WTC11 (cell line): ENCODE measurements at places on chromosomes 6 and 20. TPM values are rescaled to one million over a fixed set of nuclear protein-coding genes. Genes with fewer than 3 reads are reported as not detected.

The SIRPB2 gene
- total RNA-seq: not detected in 3 replicates

The KCNG1 gene
- 31.2 to 34.6 TPM (median 31.6 TPM) in 3 replicates for total RNA-seq

The SRF gene
- 43.9 to 46.2 TPM (median 45.3 TPM) in 3 replicates for total RNA-seq

The UBD gene
- total RNA-seq: 0.15 TPM in 1 of 3 replicates, not detected in the others

The REM1 gene
- total RNA-seq: not detected in 3 replicates

The SOBP gene
- total RNA-seq: 6.6 to 10.1 TPM (median 7.6 TPM) in 3 replicates

The SFTA2 gene
- 0.66 to 0.80 TPM in 2 of 3 replicates, not detected in the other for total RNA-seq

The EPPIN gene
- total RNA-seq: 0.16 to 0.26 TPM (median 0.23 TPM) in 3 replicates

The C6orf120 gene
- 34.5 to 37.8 TPM (median 37.0 TPM) in 3 replicates for total RNA-seq

DNA sequence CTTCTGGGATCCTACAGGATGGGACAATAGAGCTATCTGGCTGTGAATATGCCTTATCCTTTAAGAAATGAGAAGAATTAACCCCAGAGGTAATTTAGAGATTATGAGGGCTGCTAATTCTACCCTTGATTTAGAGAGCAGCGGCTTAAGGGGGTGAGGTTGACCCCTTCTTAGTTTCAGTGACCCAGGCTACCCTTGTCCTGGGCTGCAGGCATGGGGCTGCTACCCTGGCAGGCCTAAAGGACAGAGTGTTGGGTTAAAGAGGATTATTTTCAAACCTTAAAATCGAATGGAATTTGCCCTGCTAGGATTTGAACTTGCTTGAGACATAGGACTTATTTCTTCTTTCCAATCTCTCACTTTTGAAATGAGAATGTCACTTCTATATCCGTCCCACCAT is 1343.4 kb downstream of the HACE1 start:
- H3K4me1 ChIP-seq: no peaks in the 10 kb centered on the region
- H3K27me3 ChIP-seq: no peaks in the 10 kb centered on the region
- H3K27ac ChIP-seq: no peak overlapping the region
- H3K36me3 ChIP-seq: no peaks in the 10 kb centered on the region
- no peak overlapping the region for H3K4me3 ChIP-seq

GRCh38 chr6:41228616-41229015 is 467 bp downstream of the TREML4 start:
- no peaks in the 10 kb centered on the region for H3K36me3 ChIP-seq
- DNase-seq: peak; percentile 46
- no peak overlapping the region for H3K27ac ChIP-seq
- H3K27me3 ChIP-seq: peaks cover 15% of the 10 kb centered on the region
- no peak overlapping the region for H3K4me3 ChIP-seq

DNA sequence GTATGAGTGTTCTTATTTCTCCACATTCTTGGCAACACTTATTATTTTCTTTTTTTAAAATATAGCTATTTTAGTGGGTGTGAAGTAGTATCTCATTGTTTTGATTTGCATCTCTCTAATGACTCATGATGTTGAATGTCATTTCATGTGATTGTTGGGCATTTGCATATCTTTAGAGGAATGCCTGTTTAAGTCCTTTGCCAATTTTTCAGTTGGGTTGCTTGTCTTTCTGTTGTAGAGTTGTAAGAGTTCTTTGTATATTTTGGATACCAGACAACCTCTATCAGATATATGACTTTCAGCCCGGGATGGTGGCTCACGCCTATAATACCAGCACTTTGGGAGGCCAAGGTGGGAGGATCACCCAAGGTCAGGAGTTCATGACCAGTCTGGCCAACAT is 5.1 kb upstream of the POPDC3 start:
- H3K4me1 ChIP-seq: peaks cover 34% of the 10 kb centered on the region
- no peaks in the 10 kb centered on the region for H3K36me3 ChIP-seq
- no peak overlapping the region for H3K4me3 ChIP-seq
- no peak for DNase-seq
- H3K27ac ChIP-seq: no peak overlapping the region
- H3K27me3 ChIP-seq: peaks cover 11% of the 10 kb centered on the region

- H3K36me3 ChIP-seq: no peaks in the 10 kb centered on the region
- H3K27ac ChIP-seq: no peak overlapping the region
- H3K4me1 ChIP-seq: peaks cover 10% of the 10 kb centered on the region
- no peak for DNase-seq
- no peaks in the 10 kb centered on the region; the same call in 1 of the 2 replicates for H3K27me3 ChIP-seq
- H3K4me3 ChIP-seq: no peak overlapping the region
Observed at GRCh38 chr6:45571159-45571558, 193.4 kb upstream of the SUPT3H start.

GRCh38 chr6:30399390-30400058 is 54.6 kb downstream of the RPP21 start:
- H3K36me3 ChIP-seq: no peaks in the 10 kb centered on the region
- DNase-seq: no peak
- H3K4me3 ChIP-seq: no peak overlapping the region

GRCh38 chr6:108559884-108560462 is 744 bp upstream of the FOXO3 start:
- H3K4me3 ChIP-seq: peak overlapping the region; percentile 78
- H3K27me3 ChIP-seq: peaks cover 50% of the 10 kb centered on the region
- H3K36me3 ChIP-seq: no peaks in the 10 kb centered on the region
- peak overlapping the region; percentile 49; the same call in 1 of the 2 replicates for H3K27ac ChIP-seq
- H3K4me1 ChIP-seq: peaks cover 31% of the 10 kb centered on the region

DNA sequence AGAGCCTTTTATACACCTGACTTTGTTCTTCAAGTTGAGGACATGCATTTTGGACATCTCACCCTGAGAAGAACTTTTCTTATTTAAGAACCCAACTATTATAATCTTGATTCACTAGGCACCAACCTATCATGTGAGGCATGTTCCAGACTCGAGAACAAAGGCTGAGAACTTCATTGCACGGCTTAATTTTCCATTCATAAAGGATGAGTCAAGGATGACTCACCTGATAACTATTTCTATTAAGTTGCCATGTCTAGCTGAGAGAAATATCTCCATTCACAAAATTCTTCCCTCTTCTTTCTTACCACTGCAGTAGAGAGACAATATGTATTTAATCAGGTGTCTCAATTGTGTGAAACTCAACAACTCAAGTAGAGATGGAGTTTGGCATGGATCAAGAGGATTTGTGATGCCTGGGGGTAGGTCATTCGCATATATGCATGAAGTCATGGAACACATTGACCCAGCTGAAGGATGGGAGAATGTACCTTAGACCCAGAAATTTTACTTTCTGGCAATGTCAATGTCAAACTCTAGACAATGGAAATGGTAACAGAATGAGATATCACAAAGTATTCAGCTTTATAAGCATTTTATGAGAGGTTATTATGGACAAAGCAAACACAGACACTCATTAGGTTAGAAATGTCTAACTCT is 208.7 kb upstream of the PRND start:
- peaks cover 31% of the 10 kb centered on the region for H3K4me1 ChIP-seq
- DNase-seq: no peak
- no peak overlapping the region for H3K27ac ChIP-seq
- H3K27me3 ChIP-seq: peaks cover 24% of the 10 kb centered on the region
- no peak overlapping the region for H3K4me3 ChIP-seq
- H3K36me3 ChIP-seq: peaks cover 19% of the 10 kb centered on the region

DNA sequence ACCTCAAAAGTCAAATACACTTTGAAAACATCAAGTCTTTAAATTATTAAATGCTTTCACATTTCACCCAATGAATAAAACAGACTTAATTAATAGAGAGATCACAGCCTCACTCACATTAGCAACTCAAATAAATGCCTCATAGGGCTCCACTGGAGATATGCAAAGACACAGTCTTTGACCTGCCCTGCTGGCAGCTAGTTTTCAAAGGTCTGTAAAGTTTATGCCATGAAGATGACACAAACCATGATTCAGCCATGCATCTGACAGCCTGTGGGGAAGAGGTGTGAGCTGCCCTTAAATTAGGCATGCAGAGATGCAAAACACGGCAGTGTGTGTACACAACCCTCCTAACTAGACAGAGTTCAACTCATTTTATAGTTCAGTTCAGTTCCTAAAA is 83.6 kb downstream of the PAK5 start:
- H3K4me3 ChIP-seq: no peak overlapping the region
- no peaks in the 10 kb centered on the region for H3K36me3 ChIP-seq
- H3K27me3 ChIP-seq: no peaks in the 10 kb centered on the region
- H3K27ac ChIP-seq: no peak overlapping the region
- peaks cover 28% of the 10 kb centered on the region for H3K4me1 ChIP-seq

GRCh38 chr20:52193133-52193532 is 1.6 kb upstream of the ZFP64 start:
- H3K27me3 ChIP-seq: no peaks in the 10 kb centered on the region
- H3K27ac ChIP-seq: no peak overlapping the region
- H3K36me3 ChIP-seq: no peaks in the 10 kb centered on the region
- H3K4me3 ChIP-seq: peak overlapping the region; percentile 80

DNA sequence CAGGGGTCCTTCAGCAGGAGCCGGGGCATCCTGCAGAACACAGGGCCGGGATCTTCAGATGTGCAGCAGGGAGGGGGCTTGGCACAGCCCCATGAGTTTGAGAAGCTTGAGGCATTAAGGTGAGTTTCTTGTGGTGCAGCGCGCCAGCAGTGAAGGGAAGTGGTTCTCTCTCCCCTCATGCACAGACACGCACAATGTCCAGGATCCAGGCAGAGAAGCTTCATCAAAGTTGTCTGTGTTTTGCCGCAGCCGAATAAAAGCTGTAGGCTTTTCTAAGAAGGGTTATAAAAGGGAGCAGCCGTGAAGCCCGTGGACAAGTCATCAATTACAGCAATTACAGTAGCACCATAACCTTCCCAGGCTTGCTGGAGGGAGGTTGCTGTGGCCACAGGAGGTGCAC is 491.0 kb upstream of the CDH4 start:
- no peak for DNase-seq
- H3K4me1 ChIP-seq: no peaks in the 10 kb centered on the region
- no peak overlapping the region for H3K27ac ChIP-seq
- H3K36me3 ChIP-seq: peaks cover 19% of the 10 kb centered on the region

DNA sequence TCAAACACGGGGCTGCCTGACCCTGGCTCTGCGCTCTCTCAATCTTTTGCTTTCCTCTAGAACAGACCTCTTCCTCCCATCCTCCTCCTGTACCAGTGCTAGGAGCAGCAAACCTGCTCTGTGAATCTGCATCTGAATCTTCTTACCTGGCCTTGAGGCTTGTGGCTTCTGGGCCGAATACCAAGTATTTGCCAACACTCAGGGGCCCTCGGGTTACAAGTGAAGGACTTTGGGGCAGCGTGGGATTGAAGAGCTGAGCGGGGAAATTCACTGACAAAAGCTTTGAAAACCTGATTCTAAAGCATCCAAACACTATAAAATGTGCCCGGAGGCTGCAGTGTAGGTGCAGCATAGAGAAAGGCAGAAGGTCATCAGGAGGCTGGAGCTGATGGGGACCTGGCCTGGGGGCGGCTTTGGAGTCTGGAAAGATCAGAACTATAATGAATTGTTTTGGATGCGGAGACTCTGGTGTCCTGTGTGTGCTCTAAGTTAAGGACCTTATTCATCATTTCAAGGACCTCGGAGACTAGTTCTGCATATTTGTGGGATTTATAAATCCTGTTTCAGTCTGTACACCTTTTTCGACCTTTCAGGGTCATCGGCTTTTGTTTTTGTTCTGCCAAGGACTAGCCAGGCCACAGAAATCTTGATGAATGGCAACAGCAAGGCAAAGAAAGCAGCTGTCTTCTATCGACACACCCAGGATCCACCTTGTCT is 16.4 kb upstream of the IGF2R start:
- no peak overlapping the region for H3K4me3 ChIP-seq
- no peak overlapping the region for H3K27ac ChIP-seq
- H3K36me3 ChIP-seq: no peaks in the 10 kb centered on the region
- peaks cover 19% of the 10 kb centered on the region for H3K4me1 ChIP-seq
- DNase-seq: no peak
- H3K27me3 ChIP-seq: peaks cover 6% of the 10 kb centered on the region

- no peak overlapping the region for H3K27ac ChIP-seq
- peaks cover 10% of the 10 kb centered on the region for H3K36me3 ChIP-seq
- no peak for DNase-seq
- no peaks in the 10 kb centered on the region for H3K27me3 ChIP-seq
Observed at GRCh38 chr6:170463101-170463721, 89.9 kb downstream of the PSMB1 start.

DNA sequence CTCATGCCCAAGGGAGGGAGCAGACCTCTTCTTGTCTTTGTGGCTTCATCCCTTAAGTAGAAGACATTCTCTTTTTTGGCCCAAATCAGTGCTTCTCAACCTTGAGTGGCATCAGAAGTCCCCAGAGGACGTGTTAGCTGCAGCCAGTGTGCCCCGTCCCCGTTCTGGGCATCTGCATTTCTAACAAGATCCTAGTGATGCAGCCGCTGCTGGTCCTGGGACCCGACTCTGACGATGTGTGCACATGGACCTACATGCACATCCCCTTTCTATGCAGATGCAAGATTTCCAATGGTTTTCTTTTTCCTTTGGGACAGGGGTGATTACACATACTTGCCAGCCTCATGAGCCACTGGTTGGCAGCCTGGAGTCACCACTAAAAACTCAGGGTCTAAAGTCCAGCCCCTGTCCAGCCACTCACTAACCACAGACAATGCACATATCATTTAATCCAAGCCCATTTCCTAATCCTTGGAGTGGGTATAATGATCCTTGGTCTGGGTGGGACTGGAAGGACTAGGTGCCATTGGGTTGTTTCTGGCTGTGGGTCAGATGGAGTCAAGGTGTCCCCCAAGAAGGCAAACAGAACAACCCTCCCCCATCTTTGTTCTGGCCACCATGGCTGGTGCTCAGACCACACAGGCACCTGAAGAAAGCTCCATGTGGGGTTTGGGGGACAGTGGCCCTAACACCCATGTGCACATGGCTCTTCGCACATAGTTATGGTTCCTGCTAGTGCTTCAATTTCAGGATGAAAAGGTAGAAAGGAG is 6.4 kb downstream of the ACSS1 start:
- peak; percentile 3 for DNase-seq
- H3K4me1 ChIP-seq: 0 out of 2 replicates have a peak, but pooled peaks cover 7% of the 10 kb centered on the region
- H3K27me3 ChIP-seq: peaks cover 23% of the 10 kb centered on the region
- no peak overlapping the region for H3K4me3 ChIP-seq

- H3K4me1 ChIP-seq: peaks cover 29% of the 10 kb centered on the region
- H3K27me3 ChIP-seq: peaks cover 33% of the 10 kb centered on the region
- H3K4me3 ChIP-seq: no peak overlapping the region
- no peak overlapping the region for H3K27ac ChIP-seq
- no peaks in the 10 kb centered on the region for H3K36me3 ChIP-seq
- no peak for DNase-seq
Observed at GRCh38 chr6:125102411-125102810, 51.2 kb upstream of the TPD52L1 start.

- DNase-seq: no peak
- H3K4me3 ChIP-seq: no peak overlapping the region
- H3K27ac ChIP-seq: no peak overlapping the region
- H3K27me3 ChIP-seq: no peaks in the 10 kb centered on the region
- 0 out of 2 replicates have a peak, but pooled peaks cover 3% of the 10 kb centered on the region for H3K4me1 ChIP-seq
Observed at GRCh38 chr6:90458353-90459224, 128.3 kb downstream of the MAP3K7 start.

GRCh38 chr6:113758826-113759574 is 98.1 kb upstream of the MARCKS start:
- H3K36me3 ChIP-seq: no peaks in the 10 kb centered on the region
- peaks cover 2% of the 10 kb centered on the region for H3K27me3 ChIP-seq
- no peak overlapping the region for H3K4me3 ChIP-seq
- no peak for DNase-seq
- peaks cover 15% of the 10 kb centered on the region for H3K4me1 ChIP-seq
- H3K27ac ChIP-seq: no peak overlapping the region
